ENCODE measurements at places on chromosomes 5 and 9. TPM values are rescaled to one million over a fixed set of nuclear protein-coding genes. Genes with fewer than 3 reads are reported as not detected.

CA9 gene
- total RNA-seq, result 0.21 TPM

ERAP2 gene
- 105 TPM for total RNA-seq

ACOT12 gene
- total RNA-seq, result not detected

QRFP gene
- total RNA-seq, result not detected

FAM169A gene
- total RNA-seq, result 5.8 TPM

PLCXD3 gene
- not detected for total RNA-seq

C9orf72 gene
- total RNA-seq, result 3.6 TPM

MED27 gene
- total RNA-seq, result 28.2 TPM

DNA sequence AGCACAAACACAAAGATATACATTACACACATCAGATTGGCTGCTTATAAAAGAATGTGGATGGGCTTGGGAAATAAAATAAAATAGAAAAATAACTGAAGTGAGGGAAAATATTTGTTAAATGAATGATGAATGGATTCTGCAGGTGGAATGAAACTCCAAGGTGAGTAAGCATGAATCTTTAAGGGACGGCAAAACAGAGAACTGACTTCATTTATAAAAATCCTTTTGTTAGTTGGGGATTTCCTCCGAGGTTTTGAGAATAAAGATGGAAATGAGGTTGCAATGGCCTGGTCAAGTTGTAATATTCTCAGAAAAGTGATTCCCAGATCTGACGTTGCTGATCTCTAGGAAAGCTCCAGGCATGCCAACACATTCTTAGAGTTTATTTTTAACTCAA is 20.9 kb upstream of the SEMA6A start:
- no peaks in the 10 kb centered on the region for H3K4me1 ChIP-seq
- no peaks in the 10 kb centered on the region for H3K36me3 ChIP-seq
- peaks cover 5% of the 10 kb centered on the region for H3K27me3 ChIP-seq
- no peak for DNase-seq
- H3K27ac ChIP-seq, result no peak overlapping the region

- H3K27ac ChIP-seq, result peak overlapping the region; percentile 37
- DNase-seq, result no peak
- no peak overlapping the region for H3K4me3 ChIP-seq
- no peaks in the 10 kb centered on the region for H3K36me3 ChIP-seq
- peaks cover 10% of the 10 kb centered on the region for H3K27me3 ChIP-seq
These were observed 60.9 kb upstream of the IL17B start for GRCh38 chr5:149439899-149440542.

- no peaks in the 10 kb centered on the region for H3K4me1 ChIP-seq
- DNase-seq, result peak; percentile 22
- no peak overlapping the region for H3K27ac ChIP-seq
These were observed 65.8 kb downstream of the TSTD2 start for GRCh38 chr9:97567182-97567893.

- peaks cover 26% of the 10 kb centered on the region for H3K27me3 ChIP-seq
- peak; percentile 40 for DNase-seq
- H3K4me1 ChIP-seq, result peaks cover 47% of the 10 kb centered on the region
- H3K27ac ChIP-seq, result peak overlapping the region; percentile 37
- no peak overlapping the region for H3K4me3 ChIP-seq
These were observed 50.7 kb upstream of the NKD2 start for GRCh38 chr5:957748-958485.

DNA sequence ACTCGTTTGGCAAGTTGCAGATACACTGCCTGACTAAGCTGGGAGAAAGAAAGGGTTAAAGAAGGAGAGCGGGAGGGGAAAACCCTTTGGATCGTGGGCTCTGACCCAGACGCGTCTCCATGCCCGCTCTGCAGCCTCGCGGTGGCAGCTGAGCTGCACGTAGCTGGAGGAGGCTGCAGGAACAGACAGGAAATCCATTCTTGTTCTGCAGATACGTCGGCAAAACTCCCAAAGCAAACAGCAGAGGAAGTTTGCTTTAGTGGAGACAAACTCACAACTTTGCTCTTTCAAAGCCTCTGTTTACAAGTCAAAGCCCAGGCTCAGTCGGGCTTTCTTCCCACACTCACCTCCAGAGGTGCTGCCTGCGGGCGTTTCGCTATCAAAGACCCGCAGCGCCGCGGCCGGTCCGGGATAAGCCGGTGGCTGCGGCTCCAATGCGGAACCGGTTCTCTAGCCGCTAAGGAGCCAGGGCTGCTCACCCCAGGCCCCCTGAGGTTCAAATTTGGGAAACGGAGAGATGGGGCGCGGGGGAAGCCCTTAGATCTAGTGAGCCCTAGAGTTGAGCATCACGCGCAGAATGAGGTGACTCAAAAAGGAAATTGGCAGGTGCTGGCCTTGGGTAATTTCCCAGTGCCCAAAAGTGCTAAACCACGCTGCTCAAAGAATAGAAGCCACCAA is 60.7 kb downstream of the MAT2B start:
- H3K36me3 ChIP-seq, result no peaks in the 10 kb centered on the region
- peaks cover 16% of the 10 kb centered on the region for H3K4me1 ChIP-seq
- H3K27me3 ChIP-seq, result peaks cover 52% of the 10 kb centered on the region
- DNase-seq, result peak; percentile 44
- peak overlapping the region; percentile 45 for H3K4me3 ChIP-seq

- peaks cover 27% of the 10 kb centered on the region for H3K36me3 ChIP-seq
- H3K4me3 ChIP-seq, result no peak overlapping the region
- no peak for DNase-seq
- H3K27me3 ChIP-seq, result no peaks in the 10 kb centered on the region
- H3K27ac ChIP-seq, result no peak overlapping the region
These were observed 6.4 kb downstream of the ISCA1 start for GRCh38 chr9:86275962-86276361.

DNA sequence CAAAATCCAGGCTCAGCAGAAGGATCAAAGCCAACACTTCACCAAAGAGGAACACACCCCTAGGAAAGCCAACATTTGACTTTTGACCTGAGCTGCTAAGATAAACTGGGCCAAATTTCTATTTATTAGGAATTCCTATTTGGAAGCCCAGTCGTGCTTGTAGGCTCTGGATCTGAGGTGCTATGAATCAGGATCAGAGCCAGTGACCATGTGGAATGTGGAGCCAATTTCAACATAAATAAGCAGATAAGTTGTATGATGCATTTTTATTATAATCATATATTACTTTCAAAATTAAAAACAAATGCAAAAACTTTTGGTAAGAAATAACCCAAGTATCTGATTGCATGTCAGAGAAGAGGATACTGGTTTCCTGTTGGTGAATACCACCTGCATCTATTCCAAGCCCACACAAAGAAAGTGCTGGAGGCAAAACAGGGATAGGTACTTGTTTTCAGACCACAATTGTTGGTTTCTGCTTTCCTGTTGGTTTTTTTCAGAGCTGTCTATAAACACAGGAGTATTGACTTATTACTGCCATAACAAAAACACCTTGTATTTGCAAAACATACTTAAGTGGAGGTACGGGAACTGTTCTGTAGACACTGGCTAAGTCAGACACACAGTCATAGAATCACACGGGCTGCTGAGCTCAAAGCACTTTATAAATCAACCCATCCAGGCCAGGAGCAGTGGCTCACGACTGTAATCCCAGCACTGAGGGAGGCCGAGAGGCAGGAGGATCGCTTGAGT is 52.8 kb downstream of the ARL15 start:
- no peak for DNase-seq
- H3K27me3 ChIP-seq, result no peaks in the 10 kb centered on the region
- no peak overlapping the region for H3K27ac ChIP-seq

GRCh38 chr9:86062845-86063693 is 36.3 kb downstream of the GOLM1 start:
- peaks cover 4% of the 10 kb centered on the region for H3K27me3 ChIP-seq
- H3K4me3 ChIP-seq, result no peak overlapping the region
- H3K36me3 ChIP-seq, result no peaks in the 10 kb centered on the region
- DNase-seq, result no peak

DNA sequence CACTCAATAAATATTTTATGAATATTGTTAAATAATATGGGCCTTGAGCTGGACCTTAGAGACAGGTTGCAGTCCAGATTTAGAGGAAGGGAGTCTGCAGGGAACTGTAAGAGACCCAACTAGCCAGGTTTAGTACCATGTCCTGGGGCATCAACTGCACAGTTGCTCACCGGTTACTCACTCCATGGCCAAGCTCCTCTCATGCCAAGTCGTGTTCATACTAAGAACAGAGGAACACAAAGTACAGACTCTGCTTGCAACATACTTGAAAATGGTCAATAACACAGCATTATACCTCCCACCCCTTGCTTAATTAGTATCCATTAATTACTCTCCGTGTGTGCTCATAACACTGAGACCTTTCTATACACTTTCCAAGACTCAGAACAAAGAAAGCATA is 317.6 kb upstream of the PIK3R1 start:
- H3K4me3 ChIP-seq, result no peak overlapping the region
- no peak for DNase-seq
- H3K27me3 ChIP-seq, result no peaks in the 10 kb centered on the region
- no peak overlapping the region for H3K27ac ChIP-seq

GRCh38 chr5:1857256-1857600 is 25.5 kb downstream of the IRX4 start:
- no peaks in the 10 kb centered on the region for H3K36me3 ChIP-seq
- peaks cover 33% of the 10 kb centered on the region for H3K27me3 ChIP-seq
- H3K4me1 ChIP-seq, result no peaks in the 10 kb centered on the region
- DNase-seq, result no peak
- no peak overlapping the region for H3K4me3 ChIP-seq

DNA sequence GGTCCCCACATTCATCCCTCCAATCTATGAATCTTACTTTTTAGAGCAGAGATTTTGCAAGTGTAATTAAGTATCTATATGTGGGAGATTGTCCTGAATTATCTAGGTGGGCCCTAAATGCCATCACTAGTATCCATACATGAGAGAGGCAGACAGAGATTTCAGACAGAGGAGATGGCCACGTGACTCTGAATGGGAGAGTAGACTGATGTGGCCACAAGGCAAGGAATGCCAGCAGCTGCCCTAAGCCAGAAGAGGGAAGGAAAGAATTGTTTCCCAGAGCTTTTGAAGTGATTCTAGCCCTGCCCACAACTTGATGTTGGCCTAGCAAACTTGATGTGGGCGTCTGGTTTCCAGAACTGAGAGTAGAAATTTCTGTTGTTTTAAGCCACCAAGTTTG is 90.1 kb upstream of the PCAT7 start:
- peaks cover 49% of the 10 kb centered on the region for H3K36me3 ChIP-seq
- no peak overlapping the region for H3K4me3 ChIP-seq
- H3K4me1 ChIP-seq, result no peaks in the 10 kb centered on the region
- no peak for DNase-seq

- H3K27ac ChIP-seq, result no peak overlapping the region
- H3K27me3 ChIP-seq, result no peaks in the 10 kb centered on the region
- no peaks in the 10 kb centered on the region for H3K36me3 ChIP-seq
- no peaks in the 10 kb centered on the region for H3K4me1 ChIP-seq
- peak; percentile 31 for DNase-seq
These were observed 113.0 kb downstream of the KLHL3 start for GRCh38 chr5:137622850-137623249.

GRCh38 chr5:154422298-154422697 is 23.5 kb upstream of the SAP30L start:
- peaks cover 27% of the 10 kb centered on the region for H3K36me3 ChIP-seq
- H3K27ac ChIP-seq, result no peak overlapping the region
- no peaks in the 10 kb centered on the region for H3K27me3 ChIP-seq
- peaks cover 3% of the 10 kb centered on the region for H3K4me1 ChIP-seq
- H3K4me3 ChIP-seq, result no peak overlapping the region

DNA sequence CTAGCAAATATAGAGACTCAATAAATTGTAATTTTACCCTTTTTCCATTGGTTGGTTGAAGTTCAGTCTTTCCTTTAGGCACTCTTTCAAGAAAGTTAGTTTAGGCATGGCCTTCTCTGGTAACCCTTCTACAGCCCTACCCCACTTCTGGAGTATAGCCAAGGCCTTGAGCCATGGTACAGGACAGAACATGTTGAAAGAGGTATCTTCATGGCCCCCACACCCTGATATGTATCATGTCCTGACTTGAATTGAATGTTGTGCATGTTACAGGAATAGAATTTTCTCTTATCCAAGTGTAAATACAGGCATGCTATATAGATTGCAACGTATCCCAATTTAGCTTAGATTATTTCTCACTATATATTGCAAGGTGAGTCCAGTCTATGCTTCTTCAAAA is 175.6 kb downstream of the CD180 start:
- H3K27ac ChIP-seq, result no peak overlapping the region
- peaks cover 7% of the 10 kb centered on the region for H3K36me3 ChIP-seq
- H3K4me1 ChIP-seq, result peaks cover 12% of the 10 kb centered on the region
- no peak overlapping the region for H3K4me3 ChIP-seq

GRCh38 chr9:92191801-92192200 is 76.6 kb upstream of the SPTLC1 start:
- peaks cover 19% of the 10 kb centered on the region for H3K27me3 ChIP-seq
- DNase-seq, result no peak
- H3K4me1 ChIP-seq, result peaks cover 4% of the 10 kb centered on the region
- H3K4me3 ChIP-seq, result no peak overlapping the region

DNA sequence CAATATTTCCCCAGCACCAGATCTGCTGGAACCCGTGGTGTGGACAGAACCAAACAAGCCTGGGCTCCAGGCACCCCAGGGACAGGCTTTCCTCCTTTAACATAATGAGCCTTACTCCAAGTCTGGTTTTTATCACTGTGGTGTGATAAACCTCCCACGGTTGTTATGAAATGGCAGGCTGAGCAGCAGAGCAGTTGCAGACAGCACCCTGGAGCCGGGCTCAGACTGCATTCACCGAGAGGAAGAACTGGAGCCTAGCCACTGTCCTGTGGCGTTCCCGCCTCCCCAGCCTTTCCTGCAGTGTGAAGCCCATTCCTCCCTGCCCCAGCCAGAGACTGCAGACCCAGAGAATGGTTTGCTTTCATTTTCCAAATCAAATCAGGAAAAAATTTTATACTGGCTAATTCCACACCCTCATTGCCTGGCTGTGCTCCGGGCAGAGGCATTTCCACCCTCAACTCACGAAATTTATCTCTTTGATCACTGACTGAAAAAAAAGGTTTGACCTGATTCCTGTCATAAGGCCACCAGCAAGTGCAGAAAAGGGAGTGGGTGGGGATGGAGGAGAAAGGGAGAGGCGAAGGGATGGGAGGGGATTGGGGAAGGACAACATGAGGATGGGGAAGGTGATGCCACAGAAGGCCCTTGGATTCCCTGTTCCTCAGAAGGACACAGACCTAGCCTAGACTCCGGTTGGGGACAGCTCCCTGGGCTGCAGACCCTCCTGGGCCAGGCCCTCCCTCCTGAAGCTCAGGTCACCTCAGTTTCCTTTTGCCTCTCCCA is 18.9 kb downstream of the IPPK start:
- H3K27me3 ChIP-seq, result no peaks in the 10 kb centered on the region
- no peak overlapping the region for H3K4me3 ChIP-seq
- H3K36me3 ChIP-seq, result peaks cover 35% of the 10 kb centered on the region
- H3K27ac ChIP-seq, result no peak overlapping the region
- DNase-seq, result peak; percentile 30

DNA sequence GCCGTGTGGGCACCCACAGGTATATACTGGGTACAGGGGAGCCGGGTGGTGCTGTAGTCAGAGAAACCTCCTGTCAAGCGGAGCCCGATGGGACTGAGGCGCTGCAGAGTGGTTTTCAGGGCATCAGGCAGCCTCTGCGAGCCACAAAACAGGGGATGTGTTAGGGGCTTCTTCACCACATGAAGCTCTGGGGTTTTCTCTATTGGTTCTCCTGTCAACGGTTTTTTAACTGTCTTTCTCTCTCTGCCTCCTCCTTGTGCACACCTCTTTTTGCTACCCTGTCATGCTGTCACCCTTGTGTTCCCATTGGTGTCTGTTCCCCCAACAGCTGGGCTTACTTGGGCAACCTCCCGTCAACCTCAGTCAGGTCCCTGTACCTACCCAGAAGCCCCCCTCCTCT is 19.9 kb downstream of the RALGPS1 start:
- no peaks in the 10 kb centered on the region for H3K36me3 ChIP-seq
- no peak overlapping the region for H3K4me3 ChIP-seq
- peaks cover 5% of the 10 kb centered on the region for H3K4me1 ChIP-seq

Measured in activated CD8-positive, alpha-beta memory T cell treated with anti-CD3 and anti-CD28 coated beads, Interleukin-2, amount 10 ng/mL, durations not matched to agents 7 days and 5 days (primary cell).